Fibroblast of skin of left quadriceps (primary cell): ENCODE measurements at places on chromosomes 2 and 18.
A peak's percentile ranks its signal among the peaks of the same experiment; 100 is the strongest.

DNA sequence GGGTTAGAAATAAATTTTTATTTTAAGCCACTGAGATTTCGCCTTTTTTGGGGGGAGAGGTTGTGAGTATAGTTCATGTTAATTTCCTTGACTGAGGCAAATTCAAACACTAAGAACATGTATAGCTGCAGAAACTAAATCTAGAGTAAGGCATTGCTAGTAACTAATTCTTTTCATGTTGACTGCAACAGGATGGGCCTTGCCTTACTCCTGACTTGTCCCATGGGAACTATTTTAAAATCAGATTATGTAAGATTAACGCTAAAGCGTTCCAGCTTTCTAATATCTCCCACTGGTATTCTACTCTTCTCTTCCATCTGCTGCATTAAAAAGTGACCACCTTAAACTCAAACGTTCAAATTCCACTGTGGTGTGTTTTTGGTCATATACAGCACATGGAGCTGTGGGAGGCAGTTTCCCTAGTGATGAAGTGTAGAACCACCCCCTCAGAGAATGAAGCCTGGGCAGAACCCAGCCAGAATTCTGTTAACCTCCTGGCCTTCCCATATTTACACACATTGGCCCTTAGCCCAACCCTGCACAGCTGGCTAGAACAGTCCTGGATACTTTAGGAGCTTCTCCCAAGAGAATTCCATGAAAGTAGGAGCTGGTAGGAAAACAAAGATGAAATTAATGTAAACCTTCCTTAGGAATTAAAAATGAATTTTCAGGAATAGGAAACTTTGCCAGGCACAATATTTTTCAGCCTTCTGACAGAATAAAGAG lies 687.8 kb downstream of the SLC4A3 start:
- peak; percentile 11 for DNase-seq

- DNase-seq: no peak
These were observed 47.1 kb downstream of the LONRF2 start for GRCh38 chr2:100275200-100275589.

DNA sequence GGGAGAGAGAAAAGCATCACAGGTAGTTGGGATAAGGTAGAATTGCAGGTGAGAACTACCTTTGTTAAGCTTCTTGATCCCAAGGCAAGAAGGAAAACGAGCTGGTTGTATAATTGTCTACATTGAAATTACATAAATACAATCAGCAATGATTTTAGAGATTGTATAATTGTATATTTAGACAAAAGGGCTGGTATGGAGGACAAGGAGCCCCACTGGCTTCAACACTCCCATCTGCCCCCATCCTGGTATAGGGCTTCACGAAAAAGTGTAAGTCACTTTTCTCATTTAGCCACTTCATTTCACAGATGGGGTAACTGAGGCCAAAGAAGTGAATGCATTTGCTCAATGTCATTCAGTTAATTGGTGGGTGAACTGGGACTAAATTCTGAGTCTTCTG lies 103.3 kb downstream of the MYCN start:
- no peak for DNase-seq

DNA sequence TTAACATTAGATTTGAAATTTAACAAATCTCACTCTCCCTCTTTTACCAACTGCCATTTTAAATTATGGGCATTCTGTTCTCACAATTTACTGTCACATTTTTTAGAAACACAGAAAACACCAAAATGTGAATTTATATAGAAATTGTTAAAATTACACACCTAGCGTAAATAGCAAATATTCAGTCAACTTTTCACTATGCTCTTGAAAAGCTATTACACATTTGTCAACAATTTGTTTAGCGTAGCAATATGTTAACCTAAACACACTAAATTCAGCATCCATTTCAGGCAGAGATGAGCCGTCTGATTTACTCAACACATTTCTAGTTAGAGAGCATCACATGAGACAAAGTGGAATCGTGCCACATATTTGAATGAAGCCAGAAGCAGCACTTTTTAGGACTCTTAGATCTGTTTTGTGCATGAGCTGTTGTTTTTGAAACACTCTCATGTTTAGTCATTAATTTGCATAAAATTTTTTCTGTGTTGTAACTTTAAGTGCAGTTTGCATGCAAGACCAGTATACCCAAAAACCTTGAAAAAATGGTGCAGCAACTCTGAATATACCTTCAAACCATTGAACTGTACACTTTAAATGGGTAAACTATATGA lies 8.2 kb downstream of the TTC32 start:
- no peak for DNase-seq

DNA sequence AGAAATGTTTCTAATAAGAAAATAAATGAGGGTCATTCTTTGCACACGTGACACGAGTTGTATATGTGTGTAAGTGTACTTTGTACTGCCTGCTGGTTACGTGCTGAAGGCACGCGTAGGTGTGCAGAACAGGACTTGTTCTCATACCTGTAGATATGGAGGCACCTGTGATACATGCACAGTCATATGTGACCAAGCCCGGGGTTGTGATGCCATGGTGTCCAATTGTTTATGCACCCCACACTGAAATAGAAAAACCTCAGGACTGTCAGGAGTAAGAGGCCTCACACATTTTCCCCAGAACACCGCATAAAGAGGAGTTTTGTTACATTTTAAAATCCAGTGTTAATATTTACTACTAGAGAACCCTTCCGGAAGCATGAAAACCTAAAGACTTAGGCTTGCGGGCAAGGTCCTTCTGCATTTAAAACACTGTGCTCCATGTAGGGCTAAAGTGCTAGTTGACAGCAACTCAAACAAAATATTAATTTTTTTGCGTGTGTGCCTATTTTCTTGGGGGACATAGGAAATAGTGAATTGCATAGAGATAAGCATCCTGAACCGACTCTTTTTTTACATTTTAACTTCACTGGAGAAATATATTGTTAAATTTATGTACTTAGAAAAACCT lies 9.3 kb downstream of the TSHZ1 start:
- DNase-seq: no peak

DNA sequence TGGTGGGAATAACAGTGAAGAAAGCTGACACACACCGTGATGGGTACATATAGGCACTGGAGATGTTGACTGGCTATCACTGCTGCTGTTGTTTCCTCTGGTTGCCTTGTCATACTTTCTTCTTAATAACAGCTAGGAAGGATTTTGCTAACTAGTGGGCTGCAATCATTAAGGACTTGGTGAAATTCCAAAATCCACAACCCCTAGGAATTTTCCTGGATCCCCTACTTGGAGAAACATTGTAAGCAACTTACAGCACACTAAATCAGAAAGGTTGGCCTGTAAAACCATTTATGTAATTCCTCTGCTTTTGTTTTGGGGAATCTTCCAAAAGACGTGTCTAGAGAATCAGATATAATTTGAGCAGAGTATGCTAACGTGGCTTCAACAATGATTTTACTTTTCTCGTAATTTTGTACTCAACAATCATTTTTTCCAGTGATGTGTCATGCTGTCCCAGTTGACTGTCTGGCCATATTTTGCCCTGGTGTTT lies 8.0 kb upstream of the COL3A1 start:
- DNase-seq: no peak

GRCh38 chr2:227602358-227602757 lies 3.7 kb downstream of the SCYGR2 start:
- DNase-seq: no peak

GRCh38 chr2:163553601-163554000 lies 182.2 kb downstream of the FIGN start:
- DNase-seq: peak; percentile 72

- no peak for DNase-seq
These were observed 142.7 kb downstream of the HRH4 start for GRCh38 chr18:24603151-24603550.

GRCh38 chr2:229901819-229902218 lies 20.0 kb downstream of the TRIP12 start:
- peak; percentile 81 for DNase-seq

DNA sequence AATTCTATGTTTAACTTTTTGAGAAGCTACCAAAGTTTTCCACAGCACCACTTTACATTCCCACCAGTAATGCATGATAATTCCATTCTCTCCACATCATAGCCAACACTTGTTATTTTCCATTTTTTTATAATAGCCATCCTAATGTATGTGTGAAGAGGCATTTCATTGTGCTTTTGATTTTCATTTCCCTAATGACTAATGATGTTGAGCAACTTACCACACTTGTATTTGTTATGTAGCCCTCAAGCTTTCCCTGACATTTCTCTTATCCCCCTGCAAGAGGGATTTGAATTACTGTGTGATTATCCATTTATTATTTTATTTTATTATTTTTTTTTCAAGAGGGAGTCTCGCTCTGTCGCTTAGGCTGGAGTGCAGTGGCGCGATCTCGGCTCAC lies 23.6 kb upstream of the SOS1 start:
- DNase-seq: no peak

- no peak for DNase-seq
These were observed 29.8 kb downstream of the LRP1B start for GRCh38 chr2:142100970-142101369.

- no peak for DNase-seq
These were observed 331.0 kb downstream of the METTL4 start for GRCh38 chr18:2240311-2240705.

DNA sequence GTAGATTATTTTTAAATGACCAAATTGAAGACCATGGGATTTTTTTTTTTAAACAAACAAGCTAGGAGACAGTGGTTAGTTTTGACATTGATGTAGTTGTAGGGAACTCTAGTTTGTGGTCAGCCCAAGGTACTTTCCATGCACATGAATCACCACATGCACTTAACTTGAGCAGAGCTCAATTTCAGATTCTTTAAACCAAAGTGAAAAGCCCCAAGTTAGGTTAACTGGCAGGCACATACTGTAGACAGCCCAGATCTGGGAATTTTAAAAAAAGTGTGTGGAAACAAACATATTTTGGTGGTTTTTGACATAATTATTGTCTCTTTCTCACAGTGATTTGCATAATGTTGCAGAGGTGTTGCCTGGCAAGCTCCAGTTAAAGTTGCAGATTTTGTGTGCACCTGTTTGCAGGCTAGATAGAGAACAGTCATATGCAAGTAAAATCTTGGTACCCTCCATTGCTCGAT lies 88.4 kb downstream of the BCL2L11 start:
- peak; percentile 21 for DNase-seq

DNA sequence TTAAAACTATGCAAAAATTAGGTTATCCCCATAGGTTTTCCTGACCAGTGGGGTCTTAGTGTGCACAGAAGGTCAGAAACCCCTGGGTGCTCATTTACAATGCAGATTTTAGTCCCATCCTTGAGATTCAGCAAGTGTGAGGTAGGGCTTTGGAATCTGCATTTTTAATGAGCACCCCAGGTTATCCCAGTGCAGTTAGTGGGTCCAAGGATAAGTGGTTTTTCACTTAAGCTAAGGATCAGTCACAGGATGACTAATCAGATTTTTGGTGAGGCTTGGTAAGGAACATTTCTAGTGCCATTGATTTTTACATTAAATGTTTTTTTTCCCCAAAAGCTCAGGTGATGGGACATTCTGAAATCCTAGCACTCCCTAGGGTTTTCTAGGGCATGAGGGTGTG lies 50.7 kb upstream of the MGAT5 start:
- no peak for DNase-seq

DNA sequence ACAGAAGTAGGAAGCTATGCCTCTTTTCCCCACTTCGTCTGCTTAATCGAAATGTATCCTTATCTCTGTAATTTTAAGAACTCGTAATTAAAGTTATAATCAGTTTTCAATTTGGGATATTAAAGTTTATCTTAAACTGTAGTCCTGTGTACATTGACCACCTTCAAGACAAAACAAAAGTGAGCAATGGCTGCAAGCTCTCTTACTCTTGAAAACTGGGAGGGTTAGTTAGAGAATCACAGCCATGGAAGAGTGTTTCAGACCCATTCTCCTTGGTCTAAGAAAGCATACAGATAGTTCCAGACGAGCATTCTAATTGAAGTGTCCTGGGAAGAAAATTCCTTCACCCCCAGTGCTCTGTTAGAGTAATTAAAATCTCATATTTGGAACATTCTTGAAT lies 2.0 kb downstream of the KCMF1 start:
- no peak for DNase-seq

DNA sequence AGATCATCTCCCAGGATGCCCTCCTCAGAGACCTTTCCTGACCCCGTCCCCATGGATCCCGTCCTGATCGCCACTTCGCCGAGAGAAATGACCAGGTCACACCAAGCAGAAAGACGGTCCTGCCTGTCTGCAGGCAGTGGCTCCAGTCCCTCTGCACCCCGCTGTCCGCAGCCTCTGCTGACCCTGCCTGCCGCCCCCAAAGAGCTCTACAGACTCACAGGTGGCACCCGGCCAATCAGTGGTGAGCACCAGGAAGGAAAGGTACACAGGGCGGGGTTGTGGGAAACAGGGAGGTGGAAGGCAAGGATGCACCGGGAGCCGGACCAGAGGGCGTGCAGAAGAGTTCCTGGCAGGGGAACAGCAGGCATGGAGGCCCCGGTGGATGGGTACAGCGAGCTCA lies 94.8 kb downstream of the NDUFA10 start:
- DNase-seq: no peak

DNA sequence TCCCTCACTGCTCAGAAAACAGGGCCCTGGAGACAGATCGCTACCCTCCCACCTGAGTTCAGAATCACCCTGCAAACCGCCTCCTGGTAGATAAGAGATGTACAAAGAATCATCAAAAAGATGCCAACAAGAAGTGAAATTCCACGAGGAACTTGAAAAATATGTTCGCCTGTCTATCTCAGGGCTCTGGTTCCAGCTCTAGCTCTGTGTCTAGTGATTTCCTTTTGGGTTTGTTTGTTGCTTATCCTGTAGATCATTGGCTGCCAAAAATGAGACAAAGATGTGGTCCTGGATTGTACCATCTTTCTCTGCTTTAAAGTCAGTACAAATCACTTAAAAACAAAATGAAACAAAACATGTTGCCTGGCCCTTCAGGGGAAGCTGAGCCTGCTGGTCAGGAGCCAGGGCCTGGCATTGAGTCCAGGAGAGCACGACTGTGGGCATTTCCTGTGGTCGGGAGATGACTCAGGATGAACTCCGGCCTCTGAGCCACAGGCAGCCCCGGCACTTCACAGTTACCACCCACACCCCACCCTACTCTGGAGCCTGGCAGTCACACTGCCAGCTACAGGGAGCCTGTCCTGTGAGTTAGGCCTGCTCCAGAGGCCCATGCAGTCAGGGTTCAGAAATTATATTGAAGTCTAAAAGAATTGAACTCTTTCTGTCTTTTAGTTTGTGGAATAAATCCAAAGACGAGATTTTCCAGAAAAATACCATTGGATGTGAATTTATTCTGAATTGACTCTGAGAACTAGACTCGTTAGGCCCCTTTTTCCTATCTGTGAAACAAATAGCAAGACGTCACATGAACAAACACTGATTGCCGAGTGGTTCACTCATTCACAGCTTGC lies 8.0 kb upstream of the ITGB6 start:
- no peak for DNase-seq

DNA sequence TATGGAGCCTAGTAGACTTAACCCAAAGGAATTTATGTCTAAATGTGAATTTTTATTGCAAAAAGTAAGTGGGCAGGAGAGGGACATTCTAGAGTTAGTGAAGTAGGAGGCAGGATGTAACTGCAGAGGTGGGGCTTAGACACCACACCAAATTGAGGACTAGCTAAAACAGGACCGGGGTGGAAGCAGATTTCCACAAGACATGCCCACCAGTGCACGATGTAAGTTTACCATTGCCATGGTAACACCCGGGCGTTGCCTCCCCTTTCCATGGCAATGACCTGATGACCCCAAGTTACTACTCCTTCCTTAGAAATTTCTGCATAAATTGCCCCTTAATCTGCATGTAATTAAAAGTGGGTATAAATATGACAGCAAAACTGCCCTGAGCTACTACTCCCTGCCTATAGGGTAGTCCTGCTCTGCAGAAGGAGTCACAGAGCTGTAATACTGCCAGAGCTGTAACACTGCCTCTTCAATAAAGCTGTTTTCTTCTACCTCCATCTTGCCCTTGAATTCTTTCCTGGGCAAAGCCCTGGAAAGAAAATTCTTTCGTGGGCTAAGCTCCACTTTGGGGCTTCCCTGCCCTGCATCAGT lies 509.7 kb downstream of the ERBB4 start:
- DNase-seq: no peak
